ENCODE measurements at places on chromosomes 11 and 22.

DNA sequence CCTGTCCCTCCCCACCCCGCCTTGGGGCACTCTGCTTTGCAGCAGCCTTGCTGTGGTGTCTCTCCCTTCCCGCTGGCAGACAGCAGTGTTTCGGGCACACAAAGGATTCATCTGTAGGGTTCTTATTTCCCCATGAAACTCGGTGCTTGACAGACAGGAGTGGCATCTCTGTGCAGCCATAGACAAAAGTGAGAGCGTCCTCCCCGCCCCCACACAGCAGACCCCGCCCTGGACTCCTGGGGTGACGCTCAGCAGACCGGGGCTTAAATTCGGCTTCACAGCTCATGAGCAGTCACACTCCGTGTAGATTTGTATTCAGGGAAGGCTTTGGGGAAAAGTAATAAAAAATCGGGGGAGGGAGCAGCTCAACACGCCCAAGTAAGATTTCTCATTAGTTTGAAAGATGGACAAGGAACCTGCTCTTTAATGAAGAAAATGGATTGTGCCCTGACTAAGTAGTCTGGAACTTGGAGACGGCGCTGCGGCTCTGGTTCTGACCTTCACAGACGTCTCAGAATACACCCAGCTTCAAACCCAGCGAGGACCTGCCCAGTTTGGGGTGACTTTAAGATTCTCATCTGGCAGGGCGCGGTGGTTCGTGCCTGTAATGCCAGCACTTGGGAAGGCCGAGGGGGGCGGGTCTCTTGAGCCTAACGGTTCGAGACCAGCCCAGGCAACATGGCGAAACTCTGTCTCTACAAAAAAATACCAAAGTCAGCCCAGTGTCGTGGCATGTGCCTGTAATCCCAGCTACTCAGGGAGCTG is 136.0 kb downstream of the CACNA1I start:
- DNase-seq, result no peak

DNA sequence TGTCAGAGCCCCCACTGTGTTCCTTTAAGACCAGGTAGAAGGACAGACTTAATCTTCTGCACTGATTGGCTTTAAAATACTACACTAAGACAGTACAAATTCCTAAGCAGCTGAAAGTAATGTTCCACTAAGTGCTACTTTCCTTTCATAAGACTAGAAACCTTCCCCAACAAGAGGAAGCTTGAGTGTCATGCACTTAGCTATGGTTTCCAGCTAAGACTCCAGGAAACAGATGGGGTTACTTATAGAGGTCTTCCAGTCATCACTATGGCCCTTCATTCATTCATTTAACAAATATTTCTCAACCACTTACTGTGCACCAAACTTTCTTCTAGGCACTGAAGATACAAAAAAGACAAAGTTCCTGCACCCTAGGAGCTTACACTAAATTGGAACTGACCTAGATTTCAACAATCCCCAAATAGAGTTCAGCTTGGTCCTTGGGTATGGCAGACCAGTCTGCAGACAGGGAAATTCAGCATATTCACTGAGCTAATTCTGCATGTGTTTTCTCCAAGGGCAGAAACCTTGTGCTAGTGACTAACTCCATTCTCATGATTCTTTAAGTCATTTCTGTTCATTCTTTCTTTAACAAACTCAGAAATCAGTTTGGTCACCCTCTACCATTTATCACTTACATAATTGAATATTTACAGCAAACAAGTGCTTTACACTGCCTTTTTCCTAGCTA is 178.4 kb upstream of the MTNR1B start:
- no peak for DNase-seq

DNA sequence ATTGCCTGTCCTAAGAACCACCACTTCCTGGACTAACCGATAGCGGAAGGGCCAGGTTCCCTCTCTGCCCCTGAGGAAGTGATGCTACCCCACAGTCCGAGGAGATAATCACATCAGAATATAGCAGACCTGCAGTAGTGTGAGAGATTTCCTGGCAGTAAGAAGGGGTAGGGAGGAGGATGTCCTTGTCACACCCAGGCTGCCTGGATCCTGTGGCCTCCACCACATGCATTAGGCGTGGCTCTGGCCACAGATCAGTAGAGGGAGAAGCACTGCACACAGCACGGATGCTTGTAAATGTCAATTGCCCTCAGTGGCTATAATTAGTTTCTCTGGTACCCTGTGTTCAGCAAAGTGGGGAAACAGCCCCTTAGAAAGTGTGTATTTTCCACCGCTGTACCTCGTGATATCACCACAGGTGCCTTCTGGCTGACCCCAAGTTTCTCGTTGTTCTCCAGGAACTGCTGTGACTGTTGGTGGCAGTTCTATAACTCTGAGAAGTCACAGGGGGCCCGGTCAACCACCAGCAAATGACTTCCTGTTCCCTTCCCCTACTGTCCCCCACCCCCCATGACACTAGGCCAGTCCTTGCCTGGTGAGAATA is 61.8 kb downstream of the UBASH3B start:
- no peak for DNase-seq

- DNase-seq, result no peak
Measured at GRCh38 chr11:12537778-12538401, 136.3 kb upstream of the TEAD1 start.

GRCh38 chr11:85137597-85137996 is 489.5 kb downstream of the DLG2 start:
- DNase-seq, result no peak

- peak; percentile 65 for DNase-seq
Measured at GRCh38 chr11:30016588-30017363, at the start of gene KCNA4. Gene KCNA4 (minus strand): TSS chr11:30017030. CDS start chr11:30012678, 4,352 bp downstream.

DNA sequence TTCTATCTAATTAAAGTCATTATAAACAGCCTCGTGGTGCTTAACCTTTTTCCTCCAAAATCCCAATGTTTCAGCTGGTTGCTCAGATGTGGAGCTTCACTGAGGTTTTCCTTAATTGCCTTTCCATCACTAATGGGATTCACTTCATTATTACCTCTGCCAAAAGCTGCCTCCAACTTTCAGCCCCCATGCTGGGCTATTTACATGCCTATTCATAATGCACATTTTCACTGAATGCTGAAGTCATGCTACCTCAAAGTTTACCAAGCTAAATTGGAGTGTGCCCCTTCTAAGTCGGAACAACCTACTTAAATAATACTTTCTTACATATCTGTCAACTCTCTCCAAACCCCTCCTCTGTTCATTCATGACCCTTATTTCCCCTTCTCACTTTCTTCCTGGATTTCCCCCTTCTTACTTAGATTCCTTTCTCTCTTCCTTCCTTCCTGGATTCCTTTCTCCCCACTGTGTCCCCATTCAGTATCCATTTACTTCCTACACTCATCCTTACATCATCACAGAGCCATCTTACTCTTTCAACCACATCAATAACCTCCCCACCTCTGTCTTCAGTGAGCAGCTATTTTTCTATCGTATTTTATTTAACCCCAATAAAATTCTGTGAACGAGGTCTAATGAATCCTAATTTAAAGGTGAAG is 887.3 kb upstream of the TENM4 start:
- peak; percentile 15 for DNase-seq

GRCh38 chr11:65952052-65952521 is 6.8 kb downstream of the TSGA10IP start:
- peak; percentile 10 for DNase-seq

- DNase-seq, result peak; percentile 74
Measured at GRCh38 chr11:130831506-130831905, 84.8 kb downstream of the SNX19 start.

DNA sequence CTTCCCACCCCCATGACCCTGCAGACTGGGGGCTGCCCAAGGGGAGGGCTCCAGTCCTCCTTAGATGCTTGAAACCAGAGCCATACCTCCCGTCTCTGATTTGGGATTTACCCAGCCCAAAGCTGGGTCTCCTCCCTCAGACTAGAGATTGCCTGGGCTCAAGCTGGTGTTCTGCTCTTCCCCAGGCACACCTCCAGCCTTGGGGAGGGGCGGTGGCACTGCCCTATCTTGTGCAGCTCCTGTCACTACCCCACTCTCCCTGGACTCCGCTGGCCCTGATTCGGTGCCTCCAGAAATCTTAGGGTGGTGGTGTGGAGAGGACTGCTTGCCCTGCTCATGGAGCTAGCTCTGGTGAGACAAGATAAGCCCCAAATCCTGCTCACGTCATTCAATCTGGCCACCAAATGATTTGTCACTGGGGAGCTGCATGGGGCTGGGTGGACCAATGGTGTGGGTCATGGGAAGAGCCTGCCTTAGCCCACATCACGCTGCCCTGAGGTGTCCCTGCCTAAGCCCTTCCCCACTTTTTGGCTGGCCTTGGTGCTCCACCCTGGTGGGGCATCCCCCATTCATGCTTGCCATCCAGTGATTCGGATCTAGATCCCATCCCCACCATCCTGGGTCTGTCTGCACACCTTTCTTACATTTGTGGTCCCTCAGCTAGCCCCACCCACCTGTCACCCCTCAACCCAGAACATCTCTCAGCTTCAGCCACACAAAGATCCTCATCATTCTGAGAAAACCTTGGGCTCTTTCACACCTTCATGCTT is 87.7 kb downstream of the PDE2A start:
- no peak for DNase-seq

DNA sequence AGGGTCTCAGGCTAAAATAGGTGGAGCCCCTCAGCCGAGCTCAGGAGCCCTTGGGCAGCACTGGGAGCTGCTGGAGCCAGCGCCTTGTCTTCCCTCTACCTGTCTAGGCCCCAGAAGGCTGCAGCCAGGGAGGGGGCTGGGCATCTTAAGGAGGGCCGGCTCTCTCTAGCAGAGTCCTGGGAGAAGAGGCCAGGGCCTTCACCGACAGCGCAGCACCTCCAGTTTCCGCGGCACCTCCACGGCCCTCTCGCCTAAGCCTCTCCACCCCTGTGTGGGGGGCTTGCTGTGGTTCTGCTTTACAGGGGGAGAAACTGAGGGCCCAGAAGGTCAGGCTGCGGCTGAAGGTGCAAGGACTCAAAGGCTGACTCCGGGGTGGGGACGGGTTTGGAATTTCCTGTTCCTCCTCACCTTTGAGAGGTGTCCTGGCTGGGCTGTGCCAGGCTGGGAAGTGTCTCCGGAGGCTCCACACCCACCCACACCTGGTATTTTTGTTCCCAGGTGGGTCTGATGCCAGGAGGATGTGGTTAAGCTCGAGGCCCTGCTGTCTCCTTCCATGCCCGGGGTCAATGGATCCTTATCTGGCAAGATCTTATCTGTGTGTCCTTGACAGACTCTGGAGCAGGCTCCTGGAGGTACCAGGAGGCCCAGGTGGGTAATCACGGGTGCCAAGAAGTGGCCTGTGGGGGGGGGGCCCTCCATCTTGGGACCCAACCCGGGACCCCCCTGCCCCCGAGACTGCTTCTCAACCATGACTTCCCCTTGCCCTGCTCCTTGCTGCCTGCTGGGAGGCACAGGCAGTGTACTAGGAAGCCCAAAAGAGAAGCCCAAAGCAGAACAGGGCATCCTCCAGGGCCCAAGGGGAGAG is 95.3 kb upstream of the FGF3 start:
- no peak for DNase-seq

DNA sequence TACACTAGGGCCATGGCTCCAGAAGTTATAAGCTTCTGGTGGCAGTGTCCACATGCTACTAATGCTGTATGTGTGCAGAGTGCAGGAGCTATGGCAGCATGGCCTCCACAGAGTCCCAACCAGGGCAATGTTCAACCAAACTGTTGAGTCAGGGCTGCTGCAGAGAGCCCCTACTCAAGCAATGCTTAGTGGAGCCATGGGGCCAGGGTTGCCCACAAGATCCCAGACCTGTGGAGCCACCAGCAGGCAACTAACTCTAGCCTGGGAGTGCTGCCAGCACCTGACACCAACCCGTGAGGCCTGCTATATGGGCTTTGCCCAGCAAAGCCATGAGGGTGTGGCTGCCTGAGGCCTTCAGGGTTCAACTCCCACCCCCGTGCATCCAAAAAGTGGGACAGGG is 655.2 kb downstream of the TBC1D22A start:
- DNase-seq, result no peak

GRCh38 chr11:133414506-133414905 is 117.8 kb downstream of the OPCML start:
- DNase-seq, result no peak

DNA sequence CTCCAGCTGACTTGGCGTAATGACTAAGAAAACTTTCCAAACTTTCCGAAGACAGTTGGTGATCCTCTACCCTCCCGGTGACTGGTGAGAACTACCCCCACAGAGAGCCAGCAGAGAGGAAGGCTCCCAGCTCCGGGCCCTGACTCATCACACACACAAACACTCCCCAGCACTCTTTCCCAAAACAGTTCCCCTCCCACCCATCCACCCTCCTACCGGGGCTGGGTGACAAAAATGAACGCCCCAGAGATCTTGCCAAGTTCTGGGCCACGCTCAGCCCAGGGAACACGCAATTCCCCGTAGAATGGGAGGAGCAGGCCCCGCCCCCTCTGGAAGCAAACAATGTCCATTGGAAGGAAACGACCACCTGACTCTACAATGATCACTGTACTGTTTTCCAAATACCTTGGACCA is 21.3 kb upstream of the JAM3 start:
- no peak for DNase-seq

- DNase-seq, result peak; percentile 67
Measured at GRCh38 chr22:20031732-20032406, 11.0 kb downstream of the TANGO2 start.

DNA sequence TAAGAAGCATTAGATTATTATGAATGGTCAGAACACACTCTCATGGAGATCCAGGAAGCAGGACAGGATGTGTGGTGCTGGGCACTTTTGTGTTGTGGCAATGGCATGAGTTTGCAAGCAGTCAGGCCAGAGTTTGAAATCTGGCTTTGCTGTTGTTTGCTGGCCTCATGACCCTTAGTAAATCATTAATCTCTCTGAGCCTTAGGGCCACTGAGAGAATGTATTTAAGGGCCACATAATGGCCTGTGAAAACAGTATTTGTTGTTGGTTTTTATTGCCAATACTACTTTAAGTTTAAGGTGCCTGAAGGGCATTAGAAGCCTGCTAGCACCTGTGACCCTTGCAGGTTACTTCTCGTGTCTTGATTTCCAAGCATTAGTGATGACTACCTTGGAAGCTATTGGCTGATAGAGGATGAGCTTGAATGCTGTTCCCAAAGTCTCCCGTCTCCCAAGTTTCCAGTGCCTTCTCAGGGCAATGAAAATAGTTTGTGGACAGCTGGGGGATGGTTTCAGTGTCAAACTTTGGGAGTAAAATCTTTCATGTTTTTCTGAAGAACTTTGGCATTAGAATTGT is 24.6 kb downstream of the STIM1 start:
- DNase-seq, result no peak

DNA sequence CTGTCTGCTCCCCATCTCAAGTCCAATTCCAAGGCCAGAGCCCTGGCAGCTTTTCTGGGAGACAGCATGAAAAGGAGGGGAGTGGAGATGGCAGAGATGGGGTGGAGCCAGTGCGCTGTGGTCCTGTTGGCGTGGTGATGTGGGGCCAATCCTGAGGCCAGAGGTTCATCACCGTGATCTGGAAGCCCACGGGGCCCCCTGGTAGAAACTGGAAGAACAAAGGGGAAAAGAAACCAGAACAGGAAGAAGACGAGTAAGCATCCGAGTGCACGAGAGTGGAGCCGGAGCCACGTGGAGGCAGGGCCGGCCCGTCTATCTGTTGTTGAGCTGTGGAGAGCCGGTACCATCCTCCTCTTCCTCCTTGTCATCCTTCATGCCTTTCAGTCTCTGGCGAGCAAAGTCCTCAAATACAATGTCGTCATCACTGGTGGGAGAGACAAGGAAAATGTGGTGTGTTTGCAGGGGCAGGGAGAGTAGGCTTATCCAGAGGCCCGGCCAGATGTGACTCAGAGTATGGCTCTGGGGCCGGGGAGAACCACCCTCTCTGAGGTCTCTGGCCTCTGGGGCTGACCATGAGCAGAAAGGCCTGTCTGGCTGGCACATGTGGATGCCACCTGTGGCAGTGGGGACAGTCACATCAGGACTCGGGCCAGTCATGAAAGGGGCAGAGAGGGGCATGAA is 25.4 kb downstream of the TPBGL start:
- no peak for DNase-seq

- DNase-seq, result no peak
Measured at GRCh38 chr22:37499027-37499707, 13.0 kb upstream of the MFNG start.

GRCh38 chr11:12942157-12942556 is 67.0 kb upstream of the RASSF10 start:
- no peak for DNase-seq

Data from NCI-H69 (cell line).